Activated CD4-positive, alpha-beta memory T cell treated with anti-CD3 and anti-CD28 coated beads, Interleukin-2, amount 10 ng/mL, durations not matched to agents 7 days and 5 days (primary cell): ENCODE measurements at places on chromosomes 13 and 19.

DNA sequence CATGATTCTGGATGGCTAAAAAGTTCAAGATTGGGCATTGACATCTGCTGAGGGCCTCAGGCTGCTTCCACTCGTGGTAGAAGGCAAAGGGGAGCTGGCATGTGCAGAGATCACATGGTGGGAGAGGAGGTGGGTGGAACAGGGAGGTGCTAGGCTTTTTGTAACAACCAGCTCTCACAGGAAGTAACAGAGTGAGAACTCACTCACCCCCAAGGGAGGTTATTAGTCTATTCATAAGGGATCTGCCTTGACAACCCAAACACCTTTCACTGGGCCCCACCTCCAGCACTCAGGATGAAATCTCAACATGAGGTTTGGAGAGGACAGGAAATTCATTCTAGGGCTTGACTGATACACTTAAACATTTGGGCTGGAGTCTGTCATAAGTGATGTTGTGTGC is 197.7 kb upstream of the RNF113B start:
- DNase-seq: no peak

GRCh38 chr19:19405971-19406877 is 749 bp downstream of the GATAD2A start:
- peak; percentile 54 for DNase-seq

DNA sequence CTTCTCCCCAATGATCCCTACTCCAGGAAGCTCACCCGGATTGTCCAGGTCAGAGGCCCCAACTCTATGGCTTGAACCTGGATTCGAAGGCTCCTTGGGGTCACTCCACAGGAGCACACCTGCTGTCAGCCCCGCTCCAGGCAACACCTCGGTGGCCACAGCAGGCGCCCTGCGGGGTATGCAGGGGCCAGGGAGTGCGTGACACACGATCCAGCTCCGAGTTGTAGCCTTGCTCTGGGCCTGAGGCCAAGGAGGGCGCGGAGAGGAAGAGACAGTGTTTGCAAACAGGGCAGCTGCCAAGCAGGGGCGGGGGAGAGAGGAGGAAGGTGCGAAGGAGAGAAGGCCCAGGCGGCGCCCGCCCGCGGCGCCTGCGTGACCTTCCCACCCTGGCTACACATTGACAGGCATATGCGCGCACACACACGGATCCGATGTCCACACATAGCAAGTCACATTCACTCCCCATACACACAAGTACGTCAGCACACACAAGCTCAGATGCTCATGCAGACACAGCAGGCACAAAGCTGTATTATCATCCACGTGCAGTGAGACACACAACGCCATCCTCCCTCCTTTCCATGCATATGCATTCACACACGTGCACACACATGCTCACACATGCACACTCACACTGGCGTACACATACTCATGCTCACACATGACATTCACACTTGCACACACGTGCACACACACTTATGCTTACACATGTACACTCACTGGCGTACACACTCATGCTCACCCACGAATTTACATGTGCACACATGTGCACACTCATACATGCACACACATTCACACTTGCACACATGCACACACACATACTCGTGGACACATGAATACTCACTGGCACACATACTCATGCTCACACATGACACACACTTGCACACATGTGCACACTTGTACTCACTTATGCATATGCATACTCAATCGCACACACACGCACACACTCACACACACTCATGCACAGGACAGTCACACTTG is 10.4 kb downstream of the SBK2 start:
- DNase-seq: no peak

DNA sequence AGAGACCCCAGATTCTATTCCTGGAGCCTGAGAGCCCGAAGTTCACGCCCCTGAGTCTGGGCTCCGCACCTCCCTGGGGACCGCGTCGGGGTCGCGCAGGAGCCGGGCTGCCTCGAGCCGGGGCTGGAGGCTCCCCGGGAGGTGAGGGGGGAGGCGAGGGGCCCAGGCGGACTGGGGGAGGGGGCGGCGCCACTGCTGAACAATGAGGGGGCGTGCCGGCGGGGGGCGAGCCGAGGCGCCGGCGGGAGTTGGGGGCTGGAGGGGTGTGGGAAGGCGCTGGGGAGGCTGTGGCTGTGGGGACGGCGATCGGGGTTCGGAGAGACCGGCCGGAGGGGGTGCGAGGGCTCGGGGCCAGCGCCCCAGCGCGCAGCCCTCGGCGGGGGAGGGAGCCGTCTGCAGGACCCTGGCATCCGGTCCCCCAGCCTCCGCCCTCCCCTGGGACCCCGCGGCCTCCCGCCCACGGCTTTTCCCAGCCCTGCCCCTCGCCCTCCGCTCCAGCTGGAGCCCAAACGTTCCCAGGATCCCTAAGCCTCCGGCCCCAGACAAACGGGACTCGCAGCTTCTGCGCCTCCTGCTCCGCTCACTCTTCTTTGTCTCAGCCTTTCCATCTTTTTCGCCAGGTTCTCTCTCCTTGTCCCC is 922 bp downstream of the PLEKHG2 start:
- DNase-seq: peak; percentile 41

GRCh38 chr13:51923983-51924539 is 62.3 kb downstream of the CCDC70 start:
- DNase-seq: peak; percentile 25

DNA sequence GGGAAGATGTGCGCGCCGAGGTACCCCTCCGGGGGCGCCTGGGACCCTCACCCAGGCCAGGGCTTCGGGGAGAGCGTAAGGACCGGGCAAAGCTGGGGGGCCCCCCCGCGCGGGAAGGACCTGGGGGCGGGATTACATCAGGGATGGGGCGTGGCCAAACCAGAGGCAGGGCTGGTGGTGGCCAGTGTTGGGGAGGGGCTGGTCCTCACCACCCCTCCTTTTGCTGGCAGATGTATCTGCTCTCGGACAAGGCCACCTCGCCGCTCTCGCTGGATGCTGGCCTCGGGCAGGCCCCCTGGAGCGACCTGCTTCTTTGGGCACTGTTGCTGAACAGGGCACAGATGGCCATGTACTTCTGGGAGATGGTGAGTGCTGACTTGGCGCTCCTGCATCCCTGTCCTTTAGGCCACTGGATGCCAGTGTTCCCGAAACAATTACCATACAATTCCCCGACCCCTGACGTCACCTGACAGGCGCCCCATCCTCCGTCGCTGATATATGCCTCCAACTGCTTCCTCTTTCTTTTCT is 25.3 kb downstream of the TRPM4 start:
- no peak for DNase-seq

DNA sequence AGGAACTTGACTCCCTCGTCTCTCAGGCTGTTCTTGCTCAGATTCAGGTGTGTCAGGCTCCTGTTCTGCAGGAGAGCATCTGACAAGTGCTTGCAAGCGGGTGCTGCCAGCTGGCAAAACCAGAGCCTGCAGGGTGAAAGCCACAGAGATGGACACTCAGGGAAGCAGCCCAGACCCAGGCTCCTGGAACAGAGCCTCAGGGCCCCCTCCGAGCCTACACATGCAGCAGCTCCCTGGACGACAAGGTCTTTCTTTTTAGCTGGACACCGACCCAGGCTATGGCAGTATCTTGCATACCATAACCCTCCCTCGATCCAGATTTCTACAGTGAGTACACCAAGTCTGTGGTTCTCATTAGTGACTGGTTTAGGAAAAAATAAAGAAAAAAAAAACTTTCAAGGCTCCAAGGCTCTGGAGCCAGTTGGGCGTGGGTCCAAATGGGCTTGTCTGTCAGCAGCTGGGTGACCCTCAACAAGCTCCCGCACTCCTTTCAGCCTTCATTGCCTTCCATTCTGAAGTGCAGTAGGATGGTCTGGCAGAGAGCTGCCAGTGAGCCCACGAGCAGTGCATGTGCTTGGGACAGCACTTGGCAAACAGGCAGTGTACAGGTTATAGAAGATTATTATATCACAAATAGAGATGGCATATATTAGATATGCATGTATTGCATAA is 29.9 kb downstream of the NLRP13 start:
- no peak for DNase-seq

GRCh38 chr13:63773476-63773875 is 2357.8 kb upstream of the PCDH20 start:
- no peak for DNase-seq

- DNase-seq: peak; percentile 56
These were observed 6.6 kb downstream of the EML2 start for GRCh38 chr19:45632468-45633196.

- DNase-seq: no peak
These were observed 116.0 kb upstream of the RNF113B start for GRCh38 chr13:98293103-98293502.

DNA sequence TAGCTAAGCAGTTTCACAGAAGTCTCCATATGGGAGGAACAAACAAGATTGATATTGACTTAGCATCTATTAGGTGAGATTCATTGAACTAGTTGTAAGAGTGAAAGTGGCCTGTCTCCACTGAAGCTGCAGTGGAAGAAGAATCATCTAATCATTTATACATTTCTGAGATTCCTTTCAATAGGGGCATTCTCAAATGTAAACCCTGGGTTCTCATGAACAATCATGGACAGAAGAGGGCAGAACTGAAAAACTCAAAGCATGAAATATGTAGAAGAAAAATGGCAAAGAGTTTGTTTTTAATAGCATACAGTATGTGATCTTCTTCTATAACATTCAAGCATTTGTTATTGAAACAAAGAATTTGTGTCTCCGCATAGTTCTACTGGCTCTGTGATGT is 17.6 kb upstream of the POSTN start:
- DNase-seq: no peak

DNA sequence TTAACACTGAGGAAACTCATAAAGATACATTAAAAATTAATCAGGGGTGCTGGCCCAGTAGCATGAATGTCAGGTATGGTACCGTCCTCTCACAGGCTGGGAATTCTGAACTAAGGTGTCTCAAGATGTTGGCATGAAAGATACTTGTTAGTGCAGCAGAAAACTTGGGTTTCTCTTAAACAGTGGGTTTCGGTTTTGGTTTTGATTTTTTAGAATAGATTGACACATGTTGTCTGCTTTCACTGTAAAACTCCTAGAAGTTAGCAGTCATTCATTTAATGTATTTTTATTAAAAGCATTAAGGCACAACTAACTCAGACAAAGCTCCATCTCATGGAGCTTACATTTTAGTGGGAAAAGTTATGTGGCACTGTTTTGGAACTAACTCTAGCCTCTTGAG is 3.5 kb upstream of the OBI1 start:
- no peak for DNase-seq

DNA sequence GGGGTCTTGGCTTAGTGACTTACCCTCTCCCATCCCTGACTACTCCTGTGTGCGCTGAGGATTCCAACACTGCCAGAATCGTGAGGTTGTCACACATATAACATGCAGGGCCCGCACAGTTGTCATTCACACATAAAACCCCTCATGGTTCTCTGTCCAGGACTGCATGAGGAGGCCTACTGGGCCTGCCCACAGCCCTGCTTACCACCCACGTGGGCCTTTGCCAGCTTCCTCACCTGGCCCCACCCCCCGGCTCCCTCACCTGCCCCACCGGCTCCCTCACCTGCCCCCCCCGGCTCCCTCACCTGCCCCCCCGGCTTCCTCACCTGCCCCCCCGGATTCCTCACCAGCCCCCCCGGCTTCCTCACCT is 197.2 kb downstream of the TEX29 start:
- no peak for DNase-seq

- DNase-seq: no peak
These were observed 88.3 kb downstream of the DOCK9 start for GRCh38 chr13:98889419-98890085.

DNA sequence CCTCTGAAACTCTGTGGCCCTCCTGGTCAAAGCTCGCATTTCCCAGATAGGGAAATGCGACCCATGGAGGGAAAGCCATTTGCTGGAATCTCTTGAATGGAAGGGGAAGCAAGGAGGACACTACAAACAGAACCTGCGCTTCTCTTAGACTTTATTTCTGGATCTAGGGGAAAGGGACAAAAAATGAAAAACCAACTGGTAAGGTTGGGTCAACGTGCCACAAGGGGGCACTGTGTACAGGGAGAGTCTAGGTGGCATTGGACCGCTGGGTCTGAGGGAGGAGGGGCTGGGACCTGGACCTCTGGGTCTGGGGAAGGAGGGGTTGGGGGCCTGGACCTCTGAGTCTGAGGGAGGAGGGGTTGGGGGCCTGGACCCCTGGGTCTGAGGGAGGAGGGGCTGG is 5.0 kb downstream of the KLK4 start:
- DNase-seq: peak; percentile 43
